ENCODE measurements at places on chromosomes 7 and 10.

- H3K4me3 ChIP-seq, result peak within 1 kb of the TSS; percentile 89
- H3K36me3 ChIP-seq, result no peaks in the 10 kb centered on the region
- no peaks in the 10 kb centered on the region for H3K4me1 ChIP-seq
- peak; percentile 93 for ATAC-seq
Observed at GRCh38 chr10:92573798-92574547, at the start of gene IDE. Gene IDE (minus strand): TSS chr10:92574093. CDS start chr10:92574019, 74 bp downstream.

- H3K4me1 ChIP-seq, result no peaks in the 10 kb centered on the region
- H3K36me3 ChIP-seq, result no peaks in the 10 kb centered on the region
- H3K4me3 ChIP-seq, result no peak overlapping the region
- H3K27me3 ChIP-seq, result no peaks in the 10 kb centered on the region
- no peak for ATAC-seq
Observed at GRCh38 chr7:44712012-44712411, 36.6 kb upstream of the ZMIZ2 start.

GRCh38 chr10:56763090-56763489 lies 402.0 kb upstream of the ZWINT start:
- no peaks in the 10 kb centered on the region for H3K4me1 ChIP-seq
- H3K36me3 ChIP-seq, result no peaks in the 10 kb centered on the region
- no peak for ATAC-seq
- H3K4me3 ChIP-seq, result no peak overlapping the region
- H3K27ac ChIP-seq, result no peak overlapping the region

DNA sequence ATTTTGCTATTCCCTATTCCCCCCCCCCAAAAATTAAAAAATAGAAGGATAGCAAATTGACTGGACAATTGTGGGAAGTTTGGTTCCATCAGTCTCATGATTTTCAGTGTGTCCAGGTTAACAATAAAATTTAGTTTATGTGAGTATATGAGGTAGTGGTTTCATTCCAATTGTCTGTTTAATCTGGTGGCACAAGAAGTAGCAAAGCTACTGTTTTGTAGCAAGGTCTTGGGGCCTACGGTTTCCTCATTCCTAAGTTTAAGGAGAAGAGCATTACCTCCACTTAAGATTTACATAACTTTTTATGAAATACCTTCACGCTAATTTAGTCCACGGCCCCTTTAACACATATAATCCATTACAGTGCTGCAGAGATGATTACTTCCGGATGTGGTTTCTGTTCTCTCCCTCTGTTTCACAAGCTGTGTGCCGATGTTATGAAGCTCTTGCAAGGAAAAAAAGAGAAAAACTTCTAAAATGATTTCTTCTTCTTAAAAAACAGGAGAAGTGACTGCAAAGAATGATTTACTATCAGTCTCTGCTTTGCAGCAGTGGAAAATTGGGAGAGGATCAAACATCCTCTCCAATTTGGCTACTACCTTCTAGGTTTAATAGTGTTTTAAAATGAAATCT lies 32.7 kb upstream of the NPVF start:
- no peaks in the 10 kb centered on the region for H3K36me3 ChIP-seq
- no peak overlapping the region for H3K4me3 ChIP-seq
- no peaks in the 10 kb centered on the region for H3K27me3 ChIP-seq
- ATAC-seq, result no peak

GRCh38 chr7:105677817-105678573 lies 96.7 kb upstream of the EFCAB10 start:
- H3K4me3 ChIP-seq, result peak overlapping the region; percentile 51
- no peak for ATAC-seq
- no peaks in the 10 kb centered on the region for H3K36me3 ChIP-seq
- H3K4me1 ChIP-seq, result peaks cover 30% of the 10 kb centered on the region
- H3K27me3 ChIP-seq, result no peaks in the 10 kb centered on the region
- H3K27ac ChIP-seq, result peak overlapping the region; percentile 87

DNA sequence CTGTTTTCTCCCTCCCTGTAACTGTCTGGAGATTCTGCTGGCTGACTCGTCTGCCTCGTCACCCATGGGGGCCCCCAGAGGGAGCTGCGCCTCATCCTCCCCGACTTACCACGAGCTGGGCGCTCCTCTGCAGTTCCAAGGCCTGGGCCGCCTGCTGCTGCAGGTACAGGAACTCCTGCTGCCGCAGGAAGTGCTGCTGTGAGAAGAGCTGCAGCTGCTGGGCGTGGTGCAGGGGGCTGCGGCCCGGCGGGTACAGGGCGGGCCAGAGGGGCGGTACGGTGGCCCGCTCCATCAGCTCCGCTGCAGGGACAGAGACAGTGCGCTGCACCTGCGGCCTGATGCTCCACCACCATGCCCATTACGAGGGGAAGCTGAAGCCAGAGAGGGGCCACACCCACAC lies 47.7 kb downstream of the TNRC18 start:
- H3K27ac ChIP-seq, result peak overlapping the region; percentile 41
- ATAC-seq, result no peak
- H3K4me3 ChIP-seq, result no peak overlapping the region
- H3K27me3 ChIP-seq, result no peaks in the 10 kb centered on the region
- H3K4me1 ChIP-seq, result peaks cover 18% of the 10 kb centered on the region
- H3K36me3 ChIP-seq, result peaks cover 70% of the 10 kb centered on the region

GRCh38 chr7:101725921-101726320 lies 91.5 kb upstream of the CUX1 start:
- no peak overlapping the region for H3K27ac ChIP-seq
- no peak overlapping the region for H3K4me3 ChIP-seq
- no peaks in the 10 kb centered on the region for H3K36me3 ChIP-seq
- no peak for ATAC-seq
- no peaks in the 10 kb centered on the region for H3K27me3 ChIP-seq

DNA sequence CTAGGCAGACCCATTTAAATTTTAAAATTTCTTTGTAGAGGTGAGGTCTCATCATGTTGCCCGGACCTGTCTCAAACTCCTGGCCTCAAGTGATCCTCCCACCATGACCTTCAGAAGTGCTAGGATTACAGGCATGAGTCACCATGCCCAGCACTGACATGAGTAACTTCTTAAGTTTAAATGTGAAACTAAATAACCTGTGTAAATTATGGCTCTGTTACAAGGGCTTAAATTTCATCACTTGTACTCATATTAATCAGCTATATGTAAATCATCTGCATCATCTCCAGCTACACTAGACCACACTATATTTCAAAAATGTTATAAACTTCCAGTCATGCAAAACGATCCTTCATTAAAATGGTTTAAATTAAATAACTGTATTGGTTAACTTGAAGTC lies 56.1 kb downstream of the ATAD1 start:
- no peak overlapping the region for H3K4me3 ChIP-seq
- peaks cover 46% of the 10 kb centered on the region for H3K36me3 ChIP-seq
- H3K27ac ChIP-seq, result no peak overlapping the region
- ATAC-seq, result no peak
